ENCODE measurements at places on chromosomes 7 and 10. TPM values are rescaled to one million over a fixed set of nuclear protein-coding genes. Genes with fewer than 3 reads are reported as not detected.

- DNase-seq: no peak
These were observed 21.8 kb downstream of the RNF133 start for GRCh38 chr7:122677149-122677548.

MPLKIP gene
- 11.2 TPM for total RNA-seq

GRCh38 chr10:8731121-8732095, 676.9 kb downstream of the GATA3 start:
- DNase-seq: no peak

DNA sequence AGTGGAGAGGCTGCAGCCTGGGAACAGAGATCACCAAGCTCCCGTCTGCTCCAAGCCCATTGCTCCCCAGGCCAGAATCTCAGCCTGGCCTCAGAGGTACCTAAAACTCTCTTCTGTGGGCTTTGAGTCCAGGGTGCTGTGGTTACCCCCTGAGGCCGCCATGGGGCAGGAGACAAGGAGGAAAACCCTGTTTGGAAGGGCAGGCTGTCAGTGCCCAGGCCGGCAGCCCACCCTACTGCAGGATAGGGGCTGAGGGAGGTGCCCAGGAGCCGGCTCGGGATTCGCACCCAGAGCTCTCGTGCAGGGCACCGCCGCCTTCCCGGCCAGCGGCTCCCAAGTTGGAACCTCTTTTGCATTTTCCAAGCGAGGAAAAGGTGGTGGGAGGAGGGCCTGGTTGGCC, 24.5 kb downstream of the UNCX start:
- DNase-seq: no peak

PLAU gene
- 5.3 TPM for total RNA-seq

IMPDH1 gene
- 28.5 TPM for total RNA-seq

- DNase-seq: no peak
These were observed 146.3 kb downstream of the GPR85 start for GRCh38 chr7:112940314-112940732.

- DNase-seq: peak; percentile 91
These were observed 41.1 kb upstream of the STMP1 start for GRCh38 chr7:135620980-135621850.

DNA sequence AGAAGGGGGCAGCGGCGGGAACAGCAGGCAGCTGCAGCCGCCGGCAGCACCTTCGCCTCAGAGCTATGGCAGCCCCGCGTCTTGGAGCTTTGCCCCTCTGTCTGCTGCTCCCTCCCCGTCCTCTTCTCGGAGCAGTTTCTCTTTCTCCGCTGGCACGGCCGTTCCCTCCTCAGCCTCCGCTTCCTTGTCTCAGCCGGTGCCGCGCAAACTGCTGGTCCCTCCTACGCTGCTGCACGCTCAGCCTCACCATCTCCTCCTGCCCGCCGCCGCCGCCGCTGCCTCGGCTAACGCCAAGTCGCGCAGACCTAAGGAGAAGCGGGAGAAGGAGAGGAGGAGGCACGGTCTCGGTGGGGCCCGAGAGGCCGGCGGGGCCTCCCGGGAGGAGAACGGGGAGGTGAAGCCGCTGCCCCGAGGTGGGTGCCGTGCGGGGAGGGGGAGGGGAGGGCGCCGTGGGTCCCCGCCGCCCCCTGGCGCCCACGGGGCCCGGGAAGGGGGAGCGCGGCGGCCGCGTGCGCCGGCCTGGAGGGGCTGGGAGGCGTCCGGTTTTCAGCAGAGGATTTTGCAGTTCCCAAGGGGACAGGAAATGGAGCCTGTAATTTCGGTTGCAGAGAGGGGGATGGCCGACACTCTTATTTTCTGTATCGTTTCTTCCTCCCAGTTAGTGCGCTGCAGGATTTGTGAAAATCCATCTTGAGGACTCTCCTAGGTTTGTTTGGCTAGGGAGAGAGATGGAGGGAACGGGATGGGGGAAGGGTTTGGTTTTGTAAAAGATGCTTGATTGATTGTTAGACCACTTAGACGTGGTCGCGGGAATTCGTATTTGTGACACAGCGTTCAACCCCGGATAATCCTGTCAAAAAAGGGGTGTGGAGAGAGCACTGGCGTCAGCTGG, 630 bp downstream of the RSBN1L start:
- DNase-seq: peak; percentile 55

NXPH1 gene
- total RNA-seq: 17.1 TPM

- peak; percentile 1 for DNase-seq
These were observed 44.5 kb upstream of the ACBD5 start for GRCh38 chr10:27285093-27285492.

DNA sequence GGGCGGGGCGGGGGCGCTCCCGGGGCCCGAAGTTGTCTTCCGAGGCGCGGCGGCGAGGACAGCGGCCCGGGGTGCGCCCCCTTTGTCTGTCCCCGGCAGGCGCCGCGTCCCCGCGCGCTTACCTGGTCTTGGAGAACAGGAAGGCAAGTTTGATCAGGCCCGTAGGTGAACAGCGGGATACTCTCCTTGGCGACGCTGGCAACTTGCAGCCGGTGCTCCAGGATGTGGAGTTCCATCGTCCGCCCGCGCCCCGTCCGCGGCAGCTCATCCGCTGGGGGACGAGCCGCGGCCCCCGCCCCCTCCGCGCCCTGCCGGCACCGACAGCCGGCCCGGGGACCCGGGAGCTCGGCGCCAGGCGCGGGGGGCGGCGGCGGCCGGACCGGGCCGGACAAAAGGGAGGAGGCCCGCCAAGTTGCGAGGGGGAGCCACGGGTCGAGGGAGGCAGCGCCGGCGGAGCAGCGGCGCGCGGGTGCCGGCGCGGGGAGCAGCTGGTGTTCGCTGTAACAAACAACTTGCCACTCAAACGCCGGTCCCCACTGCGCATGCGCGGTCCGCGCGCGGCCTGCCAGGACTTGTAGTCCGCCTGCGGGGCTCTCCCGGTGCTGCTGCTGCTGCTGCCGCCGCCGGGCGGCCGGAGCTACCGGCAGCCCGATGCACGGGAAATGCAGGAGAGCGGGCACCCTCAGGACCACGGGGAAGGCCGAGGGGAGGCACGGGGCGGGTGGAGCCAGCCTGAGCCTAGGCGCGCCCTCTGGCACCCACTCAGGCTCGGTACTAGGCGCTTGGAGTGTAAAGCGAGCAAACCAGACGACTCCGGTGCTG, 35.6 kb upstream of the SPDYE3 start:
- peak; percentile 99 for DNase-seq

DNA sequence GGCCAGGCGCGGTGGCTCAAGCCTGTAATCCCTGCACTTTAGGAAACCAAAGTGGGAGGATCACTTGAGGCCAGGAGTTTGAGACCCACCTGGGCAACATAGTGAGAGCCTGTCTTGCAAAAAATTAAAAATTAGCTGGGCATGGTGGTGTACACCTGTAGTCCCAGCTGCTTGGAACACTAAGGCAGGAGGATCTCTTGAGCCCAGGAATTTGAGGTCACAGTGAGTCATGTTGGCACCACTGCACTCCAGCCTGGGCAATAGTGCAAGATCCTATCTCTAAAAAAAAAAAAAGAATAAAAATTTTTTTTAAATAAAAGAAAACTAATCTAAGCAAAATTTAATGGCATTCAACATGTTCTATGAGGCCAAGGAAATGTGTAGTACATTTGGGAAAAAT, 44.9 kb upstream of the UBN2 start:
- DNase-seq: no peak

DNA sequence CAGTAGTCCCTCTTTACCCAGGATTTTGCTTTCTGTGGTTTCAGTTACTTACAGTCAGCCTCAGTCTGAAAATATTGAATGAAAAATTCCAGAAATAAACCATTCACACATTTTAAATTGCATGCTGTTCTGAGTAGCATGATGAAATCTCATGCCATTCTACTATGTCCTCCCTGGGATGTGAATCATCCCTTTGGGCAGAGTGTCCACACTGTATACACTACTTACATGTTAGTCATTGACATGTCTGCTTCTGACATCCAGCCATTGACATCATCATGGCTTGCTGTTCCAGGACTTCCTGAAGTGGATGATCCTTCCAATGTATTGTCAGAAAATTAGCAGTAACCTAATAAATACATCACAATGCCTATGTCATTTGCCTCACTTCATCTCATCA, 34.6 kb upstream of the MALRD1 start:
- no peak for DNase-seq

DNA sequence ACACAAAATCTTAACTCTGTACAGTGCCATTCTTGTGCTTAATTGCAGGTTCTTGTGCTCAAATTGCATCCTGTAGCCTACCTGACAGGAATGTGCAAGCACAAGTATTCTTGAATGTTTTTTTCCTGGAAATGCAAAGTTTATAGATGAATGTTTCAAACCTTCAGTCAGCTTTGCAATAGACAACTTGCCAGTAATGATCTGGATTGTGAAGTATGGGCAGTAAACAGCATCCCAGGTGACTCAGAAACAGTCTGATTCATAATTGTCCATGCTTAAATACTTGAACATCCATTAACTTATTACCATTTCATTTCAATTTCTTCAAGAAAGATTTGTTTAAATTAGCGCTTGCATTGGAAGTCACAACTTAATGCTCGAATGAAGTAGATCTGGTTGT, 347.2 kb downstream of the SDK1 start:
- no peak for DNase-seq

GRCh38 chr10:49183596-49184542, 4.3 kb downstream of the TMEM273 start:
- DNase-seq: no peak

KMT2C gene
- total RNA-seq: 61.9 TPM

- DNase-seq: no peak
These were observed 24.4 kb downstream of the JMJD1C start for GRCh38 chr10:63441404-63441803.

DNA sequence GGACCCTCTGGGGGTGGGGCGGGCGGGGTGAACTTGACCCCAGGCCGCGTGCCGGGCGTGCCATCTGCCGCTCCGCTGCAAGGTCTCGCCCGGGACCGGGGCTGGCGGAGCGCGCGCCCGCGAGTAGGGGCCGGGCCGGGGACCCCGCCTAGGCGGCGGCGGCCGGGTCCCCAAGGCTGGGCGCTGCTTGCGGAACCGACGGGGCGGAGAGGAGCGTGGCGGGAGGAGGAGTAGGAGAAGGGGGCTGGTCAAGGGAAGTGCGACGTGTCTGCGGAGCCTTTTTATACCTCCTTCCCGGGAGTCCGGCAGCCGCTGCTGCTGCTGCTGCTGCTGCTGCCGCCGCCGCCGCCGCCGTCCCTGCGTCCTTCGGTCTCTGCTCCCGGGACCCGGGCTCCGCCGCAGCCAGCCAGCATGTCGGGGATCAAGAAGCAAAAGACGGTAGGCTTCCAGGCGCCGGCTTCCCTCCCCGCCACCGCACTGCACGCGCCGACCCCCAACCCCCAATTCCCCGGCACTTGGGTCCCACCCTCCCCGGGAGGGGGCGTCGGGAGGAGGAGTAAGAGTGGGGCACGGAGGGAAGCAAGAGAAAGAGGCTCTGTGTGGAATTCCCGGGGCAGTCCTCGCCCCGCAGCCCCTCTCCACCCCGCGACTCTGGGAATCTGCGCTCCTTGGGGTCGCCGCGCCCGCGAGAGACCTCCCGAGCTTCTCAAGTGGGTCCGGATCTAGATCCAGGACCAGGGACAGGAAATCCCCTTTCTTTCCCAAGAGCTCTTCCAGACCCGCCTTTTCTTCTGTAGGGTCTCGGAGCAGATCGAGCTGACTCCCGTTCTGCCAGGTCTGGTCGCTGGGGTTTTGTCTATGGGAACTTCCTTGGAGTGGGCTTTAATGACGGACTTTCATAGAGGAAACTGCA, at the start of gene PAPSS2:
Gene PAPSS2, plus strand, starts transcription at position 308 of the 913 bp plus-strand sequence. Its CDS starts 104 bp downstream, at position 412.
- no peak for DNase-seq

FAM237B gene
- not detected for total RNA-seq

PODXL gene
- 15.2 TPM for total RNA-seq

UCMA gene
- 0.94 TPM for total RNA-seq

DNA sequence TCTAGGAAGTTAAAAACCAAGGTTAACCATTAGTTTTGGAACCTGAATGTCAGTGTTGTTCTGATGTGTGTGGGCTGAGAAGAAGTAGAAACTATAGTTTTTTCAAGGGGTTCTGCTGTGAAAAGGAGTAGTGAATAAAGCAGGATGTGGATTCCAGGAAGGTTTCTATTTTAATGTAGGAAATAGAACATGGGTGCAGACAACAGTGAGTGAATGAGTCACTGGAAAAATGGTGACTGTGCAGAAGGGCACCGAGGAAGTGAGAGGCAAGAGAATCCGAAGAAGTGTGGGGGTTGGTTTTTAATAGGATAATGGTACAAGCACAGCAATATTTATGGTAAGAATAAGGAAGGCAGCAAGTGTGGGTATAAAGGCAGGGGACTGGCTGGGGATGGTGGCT, 120.4 kb downstream of the ARHGAP21 start:
- DNase-seq: no peak

GRCh38 chr10:28845009-28845682, 167.8 kb downstream of the BAMBI start:
- no peak for DNase-seq

KLF14 gene
- total RNA-seq: 0.22 TPM

DNA sequence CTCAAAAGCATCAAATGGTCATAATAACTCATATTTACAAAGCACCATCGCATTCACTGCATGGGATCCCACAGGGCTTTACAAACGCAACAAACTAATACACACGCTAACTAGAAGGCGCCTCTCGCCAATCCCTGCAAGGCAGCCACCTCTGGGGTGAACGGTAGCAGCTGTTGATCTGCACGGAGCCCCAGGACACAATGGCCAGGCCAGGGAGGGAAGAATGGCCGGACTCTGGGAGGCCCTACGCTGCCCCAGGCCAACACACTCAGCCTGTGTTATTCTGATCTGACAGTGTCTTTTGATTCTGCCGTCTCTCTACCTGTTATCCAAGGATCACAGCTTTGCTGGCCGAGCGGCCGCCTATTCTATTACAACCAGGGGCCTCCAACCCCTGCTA, 41.8 kb downstream of the HABP2 start:
- no peak for DNase-seq

DNA sequence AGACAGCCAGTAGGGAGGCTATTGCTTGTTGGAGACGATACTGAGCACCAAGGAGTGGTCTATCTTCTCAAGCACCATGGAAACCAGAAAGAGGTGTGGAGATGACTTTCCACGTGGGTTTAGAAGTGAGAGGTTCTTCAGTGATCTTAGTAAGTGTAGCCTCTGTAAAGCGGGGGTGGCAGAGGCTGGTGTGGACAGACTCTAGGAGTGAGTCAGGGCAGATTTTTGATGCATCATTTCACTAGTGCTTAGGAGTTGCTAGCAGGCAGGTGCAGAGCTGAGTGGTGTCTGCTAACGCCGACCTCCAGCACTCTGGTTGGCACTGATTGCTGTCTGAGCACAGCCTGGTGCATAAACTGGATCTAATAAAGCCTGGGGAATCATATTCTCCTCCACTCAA, 78.4 kb upstream of the ADO start:
- no peak for DNase-seq

DNA sequence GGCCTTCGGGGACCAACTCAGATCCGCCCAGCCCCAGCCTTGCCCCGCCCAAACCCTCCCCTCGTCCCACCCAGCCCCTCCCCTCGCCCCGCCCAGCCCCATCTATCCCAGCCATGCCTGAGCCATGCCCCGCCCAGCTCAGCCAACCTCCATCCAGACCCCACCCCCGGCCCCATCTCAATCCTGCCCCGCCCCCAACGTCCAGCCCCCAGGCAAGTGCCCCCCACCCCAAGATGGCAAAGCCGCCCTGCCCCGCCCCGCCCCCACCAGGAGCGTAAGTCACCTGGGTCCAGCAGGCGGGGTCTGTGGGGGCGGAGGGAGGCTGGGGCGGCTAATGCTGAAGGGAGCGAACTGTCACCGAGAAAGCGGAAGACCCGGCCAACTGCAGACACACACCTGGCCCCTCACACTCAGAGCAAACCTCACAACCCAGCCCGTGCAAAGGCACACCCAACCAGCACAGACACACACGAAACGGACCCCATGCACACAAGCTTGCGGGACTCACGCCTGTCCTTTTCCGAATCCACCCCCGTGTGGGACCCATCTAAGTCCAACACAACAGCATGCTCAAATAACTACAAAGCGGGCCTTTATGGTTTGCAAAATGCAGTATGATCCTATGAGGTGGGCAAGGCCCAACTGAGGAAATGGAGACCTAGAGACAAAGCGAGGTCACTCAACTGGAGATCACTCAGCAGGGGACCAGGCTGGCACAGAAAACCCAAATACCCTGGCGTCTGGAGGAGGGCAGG, 11.5 kb upstream of the OGA start:
- no peak for DNase-seq
